ENCODE measurements at places on chromosomes 5 and 9.
A peak's percentile ranks its signal among the peaks of the same experiment; 100 is the strongest.

GRCh38 chr5:167786871-167787578, 504.4 kb upstream of the WWC1 start:
- no peak for DNase-seq

- no peak for DNase-seq
Observed at GRCh38 chr5:66337626-66338226, 193.6 kb downstream of the SREK1 start.

- peak; percentile 26 for DNase-seq
Observed at GRCh38 chr9:107336718-107337360, 53.8 kb downstream of the RAD23B start.

DNA sequence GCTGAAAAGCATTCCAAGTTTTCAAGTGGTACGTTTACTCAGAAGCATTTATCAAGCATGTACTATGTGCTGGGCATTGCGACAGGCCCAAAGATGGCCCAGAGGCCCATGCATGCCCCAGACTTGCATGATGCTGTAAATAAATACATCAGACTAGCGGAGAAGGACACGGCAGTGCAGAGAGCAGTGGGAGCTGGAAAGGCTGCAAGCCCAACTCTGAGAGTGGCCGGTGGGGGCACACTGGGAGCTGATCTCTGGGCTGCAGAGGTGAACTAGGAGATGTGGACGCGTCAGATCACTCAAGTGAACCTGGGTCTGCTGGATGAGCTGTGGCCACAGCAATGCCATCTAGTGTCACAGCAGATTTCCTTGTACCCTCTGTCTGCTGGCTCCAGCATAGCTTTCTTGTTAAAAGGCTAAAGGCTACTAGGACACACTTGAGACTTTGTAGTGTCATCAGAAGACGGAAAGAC, 246.9 kb downstream of the FANCC start:
- DNase-seq, result no peak

GRCh38 chr5:96245140-96246091, 187.6 kb downstream of the PCSK1 start:
- DNase-seq, result no peak

GRCh38 chr5:123104607-123105006, 15.6 kb downstream of the PRDM6 start:
- DNase-seq, result no peak

- no peak for DNase-seq
Observed at GRCh38 chr5:82622711-82623514, 344.8 kb upstream of the RPS23 start.

- DNase-seq, result no peak
Observed at GRCh38 chr5:157197086-157197485, 16.4 kb downstream of the ITK start.

- DNase-seq, result no peak
Observed at GRCh38 chr9:115046824-115047223, 71.1 kb downstream of the TNC start.

DNA sequence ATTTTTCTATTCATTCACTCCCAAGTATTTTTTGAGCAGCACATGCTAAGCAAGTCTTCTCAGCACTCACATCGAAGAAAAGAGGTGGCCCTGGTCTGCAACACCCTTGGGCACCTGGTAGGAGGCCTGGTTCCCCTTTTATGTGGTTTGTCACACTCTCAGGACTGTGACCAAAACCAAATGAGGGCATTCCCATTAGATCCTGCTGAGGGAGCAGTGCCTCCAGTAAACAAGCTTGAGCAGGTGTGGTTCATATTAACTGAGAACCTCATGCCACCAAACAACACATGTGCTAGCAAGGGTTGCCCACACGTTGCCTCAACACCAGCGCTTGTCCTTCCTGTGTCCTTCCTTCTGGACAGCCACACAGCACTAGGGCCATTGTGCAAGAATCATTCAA, 26.9 kb upstream of the SYK start:
- DNase-seq, result no peak

GRCh38 chr9:35236692-35237091, 74.9 kb downstream of the UNC13B start:
- no peak for DNase-seq

- no peak for DNase-seq
Observed at GRCh38 chr5:16736158-16736995, 119.6 kb upstream of the RETREG1 start.

DNA sequence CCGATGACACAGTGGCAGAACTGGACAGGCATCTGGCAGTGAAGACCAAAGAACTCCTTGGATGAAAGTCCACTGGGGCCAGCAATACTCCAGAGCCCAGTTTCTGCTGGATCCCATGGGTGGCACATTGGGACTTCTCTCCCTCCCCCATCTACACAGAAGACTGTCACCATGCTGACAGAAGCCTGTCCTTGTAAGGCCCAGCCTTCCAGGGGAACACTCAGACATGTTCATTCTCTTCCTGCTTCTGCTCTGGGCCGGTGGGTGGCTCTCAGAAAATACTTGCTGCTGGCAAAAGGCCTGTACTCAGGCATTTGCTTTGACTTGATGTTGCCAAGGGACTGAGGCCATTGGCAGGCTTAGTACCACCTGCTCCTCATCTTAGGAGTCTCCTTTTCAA, 48.3 kb upstream of the PTGS1 start:
- no peak for DNase-seq

DNA sequence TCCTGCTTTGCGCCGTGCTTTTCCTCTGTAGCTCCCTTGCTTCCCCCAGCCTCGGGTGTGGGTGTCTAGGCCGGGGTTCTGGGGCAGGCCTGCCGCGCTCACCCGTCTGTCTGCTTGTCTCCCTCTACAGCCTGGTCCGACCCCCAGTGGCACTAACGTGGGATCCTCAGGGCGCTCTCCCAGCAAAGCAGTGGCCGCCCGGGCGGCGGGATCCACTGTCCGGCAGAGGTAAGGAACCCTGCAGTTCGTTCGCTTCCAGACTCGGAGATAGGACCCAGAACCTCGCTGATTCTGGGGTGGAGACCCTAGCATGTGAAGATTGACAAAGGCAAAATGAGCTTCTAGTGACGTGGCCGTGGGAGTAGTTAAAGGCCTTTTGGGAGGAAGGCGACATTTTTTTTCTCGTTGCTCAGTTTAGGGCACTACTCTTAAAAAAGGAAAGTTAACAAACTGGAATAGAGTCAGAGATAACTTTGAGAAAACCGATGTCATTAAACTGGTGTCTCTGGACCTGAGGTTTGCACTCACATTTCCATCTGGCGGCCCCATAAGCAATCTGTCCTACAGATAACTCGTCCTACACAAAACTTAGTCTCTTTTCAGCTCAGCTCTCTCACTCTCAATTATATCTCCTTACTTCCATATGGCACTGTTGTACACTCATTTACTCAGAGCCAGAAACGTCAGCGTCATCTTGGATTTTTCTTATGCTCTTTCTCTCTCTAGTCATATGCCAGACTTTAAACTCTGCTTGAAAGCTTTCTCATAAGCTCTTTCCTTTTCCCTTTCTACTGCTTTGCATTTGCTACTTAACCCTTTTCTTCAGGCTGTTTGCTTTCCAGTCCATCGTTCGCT, 561 bp downstream of the SEC61B start:
- no peak for DNase-seq

- no peak for DNase-seq
Observed at GRCh38 chr9:94905606-94906005, 179.1 kb downstream of the AOPEP start.

DNA sequence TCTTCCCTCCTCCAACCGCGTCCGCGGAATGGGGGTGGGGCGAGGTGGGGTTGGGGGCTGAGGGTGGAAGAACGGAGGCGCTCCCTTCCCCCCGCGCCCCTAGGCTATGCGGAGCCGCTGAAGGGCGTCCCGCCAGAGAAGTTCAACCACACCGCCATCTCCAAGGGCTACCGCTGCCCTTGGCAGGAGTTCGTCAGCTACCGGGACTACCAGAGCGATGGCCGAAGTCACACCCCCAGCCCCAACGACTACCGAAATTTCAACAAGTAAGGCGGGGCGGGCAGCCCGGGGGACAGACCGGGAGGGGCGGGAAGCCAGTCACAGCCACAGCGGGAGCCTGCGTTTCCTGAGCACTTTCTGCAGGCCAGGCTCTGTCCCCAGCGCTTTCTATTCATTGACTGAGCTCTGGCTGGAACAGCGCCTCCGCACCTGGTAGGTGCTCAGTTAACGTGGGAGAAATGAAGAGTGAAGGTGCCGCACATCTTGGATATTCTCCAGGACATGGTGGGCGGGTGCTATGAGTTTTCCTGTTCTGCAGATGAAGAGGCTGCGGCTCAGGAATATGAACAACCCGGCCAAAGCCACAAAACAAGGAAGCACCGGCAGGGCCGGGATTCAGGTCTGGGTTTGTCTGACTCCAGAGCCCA, 11.3 kb downstream of the MYOZ3 start:
- no peak for DNase-seq

- no peak for DNase-seq
Observed at GRCh38 chr5:171162165-171162564, 146.9 kb upstream of the TLX3 start.

GRCh38 chr5:54159153-54159892, 151.1 kb downstream of the ARL15 start:
- no peak for DNase-seq

- DNase-seq, result peak; percentile 85
Observed at GRCh38 chr5:96537386-96537785, 104.3 kb upstream of the PCSK1 start.

GRCh38 chr9:137804908-137805630, 72.5 kb upstream of the CACNA1B start:
- no peak for DNase-seq

GRCh38 chr5:135743181-135743580, 91.3 kb upstream of the SLC25A48 start:
- DNase-seq, result no peak

DNA sequence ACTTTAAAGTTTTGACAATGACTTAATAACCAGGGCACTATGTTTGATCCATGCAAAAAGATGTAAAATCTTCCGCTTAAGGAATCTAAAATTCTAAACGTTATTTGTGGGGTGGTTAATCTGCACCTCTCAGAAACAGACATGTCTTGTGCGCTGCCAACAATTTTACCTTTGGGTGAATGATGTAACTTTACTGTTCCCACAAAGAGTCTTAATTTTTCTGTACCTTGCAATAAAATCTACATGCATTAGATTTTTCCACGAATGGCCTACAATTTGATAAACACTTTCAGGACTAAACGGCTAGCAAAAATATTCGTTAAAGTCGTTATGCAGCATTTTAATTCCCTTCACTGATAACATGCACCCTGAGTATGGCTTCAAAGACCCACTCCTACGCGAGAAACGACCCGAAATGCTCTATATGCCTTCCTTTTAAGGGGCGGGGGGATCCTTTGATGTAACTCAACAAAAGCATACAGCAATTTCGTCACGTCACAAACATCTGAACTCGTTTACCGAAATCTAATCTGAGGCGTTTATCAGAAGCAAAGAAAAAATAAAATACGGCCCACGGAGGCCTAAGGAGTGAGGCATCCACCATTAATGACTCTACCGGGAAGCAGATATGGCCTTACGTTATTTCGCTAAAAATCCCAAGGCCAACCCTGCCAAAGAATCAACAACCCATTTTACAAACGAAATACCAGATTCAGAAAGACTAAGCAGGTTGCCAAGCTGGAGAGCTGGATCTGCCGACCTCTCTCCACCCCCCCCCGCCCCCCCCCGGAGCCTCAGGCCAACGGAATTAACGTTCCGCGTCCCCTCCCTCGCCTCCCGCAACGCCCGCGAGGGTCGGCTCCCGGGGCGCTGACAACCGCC, 621 bp downstream of the AK6 start:
- no peak for DNase-seq

- DNase-seq, result no peak
Observed at GRCh38 chr9:14932641-14933040, 22.4 kb upstream of the FREM1 start.

DNA sequence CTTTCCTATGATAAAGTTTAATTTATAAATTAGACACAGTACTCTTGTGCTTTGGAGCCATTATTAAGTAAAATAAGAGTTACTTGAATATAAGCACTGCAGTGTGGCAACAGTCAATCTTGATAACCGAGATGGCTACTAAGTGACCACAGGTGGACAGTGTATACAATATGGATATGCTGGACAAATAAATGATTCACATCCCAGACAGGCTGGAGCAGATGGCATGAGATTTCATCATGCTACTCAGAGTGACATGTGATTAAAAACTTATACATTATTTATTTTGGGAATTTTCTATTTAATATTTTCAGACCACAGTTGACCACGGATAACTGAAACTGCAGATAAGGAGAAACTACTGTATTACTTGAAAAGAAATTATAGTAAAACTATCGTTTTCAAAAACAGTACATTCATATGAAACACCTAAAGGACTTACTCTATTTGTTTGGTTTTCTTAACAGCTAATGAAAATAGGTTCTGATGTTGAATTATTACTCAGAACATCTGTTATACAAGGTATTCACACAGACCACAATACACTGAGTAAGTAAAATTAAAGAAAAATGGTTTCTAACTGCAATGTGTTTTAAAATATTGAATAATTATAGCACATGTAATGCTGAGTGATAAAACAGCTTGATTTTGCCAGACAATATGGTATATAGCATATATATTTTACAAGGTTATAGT, 16.0 kb downstream of the LYRM7 start:
- DNase-seq, result no peak

- no peak for DNase-seq
Observed at GRCh38 chr9:106486685-106487084, 376.3 kb upstream of the ZNF462 start.

DNA sequence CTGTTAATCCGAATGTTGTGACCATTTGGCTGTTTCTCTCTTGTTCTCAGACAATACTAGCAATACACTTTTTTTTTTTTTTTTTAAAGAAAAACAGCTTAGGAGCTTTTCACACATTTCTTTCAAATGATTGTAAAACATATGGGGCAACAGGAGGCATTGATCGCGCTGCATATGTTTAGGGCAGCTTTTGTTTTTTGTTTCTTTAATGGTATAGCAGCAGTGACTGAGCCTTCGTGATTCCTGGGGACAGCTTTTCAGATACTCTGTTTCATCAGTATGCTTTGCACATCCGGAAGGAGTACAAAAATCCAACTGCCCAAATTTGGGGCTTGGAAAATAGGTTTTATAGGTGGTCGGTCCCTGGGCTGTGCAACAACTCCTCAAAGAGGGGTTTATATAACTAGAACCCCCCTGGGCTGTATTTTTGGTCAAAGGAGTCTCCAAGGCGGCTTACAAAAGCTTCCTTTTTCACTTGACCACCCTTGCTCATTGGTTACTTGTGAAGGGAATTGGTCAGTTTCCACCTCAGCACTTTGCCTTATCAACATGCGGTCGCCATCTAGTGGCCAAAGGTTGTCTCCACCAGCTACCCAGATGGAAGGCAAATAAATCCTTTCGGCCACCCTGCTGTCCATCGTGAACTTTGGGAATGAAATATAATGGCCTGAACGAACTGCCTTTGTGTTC, 91.8 kb downstream of the PDE6A start:
- peak; percentile 35 for DNase-seq

DNA sequence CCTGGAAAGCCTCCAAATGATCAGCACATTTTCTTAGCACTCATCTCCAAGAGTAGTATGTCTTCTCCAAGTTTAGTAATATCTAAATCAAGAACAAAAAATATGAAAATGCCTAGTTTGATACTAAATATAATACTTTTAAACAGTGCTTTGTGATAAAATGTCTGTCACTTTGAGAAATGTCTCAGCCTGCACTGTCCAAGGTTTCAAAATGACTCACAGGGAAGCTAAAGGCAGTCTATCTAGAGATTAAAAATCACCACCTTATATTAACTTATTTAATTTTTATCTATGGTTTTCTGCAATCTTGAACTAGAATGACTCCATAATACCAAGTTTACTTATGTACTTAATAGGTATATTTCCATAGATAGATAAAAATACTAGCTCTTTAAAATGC, 633.0 kb upstream of the C9orf72 start:
- no peak for DNase-seq

GRCh38 chr9:135893104-135893503, 14.2 kb downstream of the CAMSAP1 start:
- no peak for DNase-seq

Measured in NCI-H226 (cell line).